ENCODE measurements at places on chromosomes 7 and 10.

DNA sequence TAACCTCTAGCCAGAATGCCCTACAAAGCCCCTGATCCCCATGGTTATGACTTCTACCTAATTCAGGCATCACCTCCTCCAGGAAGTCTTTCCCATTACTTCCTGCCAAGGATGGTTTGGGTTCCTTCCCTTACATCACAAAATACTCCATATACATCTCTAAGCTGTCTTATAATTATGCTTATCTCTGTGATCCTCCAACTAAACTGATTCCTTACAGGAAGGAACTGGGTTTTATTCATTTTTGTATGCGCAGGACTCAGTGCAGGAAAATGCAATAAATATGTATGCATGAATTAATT, 41.3 kb downstream of the PIP4K2A start:
- DNase-seq, result no peak

DNA sequence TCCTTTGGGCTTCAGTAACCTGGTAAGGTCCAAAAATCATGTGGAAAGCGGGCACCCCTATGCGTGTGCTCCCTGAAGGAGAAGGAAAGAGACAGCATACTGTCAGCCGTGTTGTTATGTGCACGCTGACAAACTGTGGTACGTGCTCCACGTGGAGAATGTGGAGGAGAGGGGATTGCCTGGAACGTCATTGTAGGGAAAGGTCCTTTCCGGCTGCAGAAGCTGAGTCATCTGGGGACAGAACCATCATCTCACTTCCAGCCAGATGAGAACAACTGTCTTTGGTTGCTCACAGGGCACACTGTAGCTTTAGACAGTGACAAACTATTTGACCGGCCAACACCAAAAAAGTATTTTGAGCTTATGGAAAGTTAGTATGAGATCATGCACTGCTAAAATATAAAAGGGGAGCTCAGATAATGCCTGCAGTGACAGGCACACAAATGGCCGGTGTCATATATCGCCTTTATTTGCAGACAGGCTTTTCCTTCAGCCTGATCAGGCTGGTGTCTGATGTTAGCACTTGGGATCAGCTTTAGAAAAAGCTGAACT, 38.8 kb upstream of the GRB10 start:
- no peak for DNase-seq

DNA sequence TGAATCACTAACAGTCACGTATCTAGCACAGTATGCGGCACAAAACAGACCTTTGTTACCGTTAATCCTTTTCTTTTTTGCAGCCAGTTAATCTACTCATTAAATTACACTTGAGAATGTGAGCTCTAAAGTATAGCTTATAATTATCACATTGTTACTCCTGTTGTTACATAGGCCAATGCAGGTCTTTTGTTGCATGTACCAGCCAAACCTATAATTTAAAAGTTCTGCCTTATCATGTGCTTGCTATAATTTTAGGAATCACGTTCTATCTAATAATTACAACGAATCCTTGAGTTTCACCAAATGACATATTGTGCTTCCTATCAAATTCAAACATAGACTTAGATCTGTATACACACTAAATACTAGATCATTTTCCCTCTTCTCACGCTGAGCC, 245.1 kb downstream of the DGKI start:
- no peak for DNase-seq

DNA sequence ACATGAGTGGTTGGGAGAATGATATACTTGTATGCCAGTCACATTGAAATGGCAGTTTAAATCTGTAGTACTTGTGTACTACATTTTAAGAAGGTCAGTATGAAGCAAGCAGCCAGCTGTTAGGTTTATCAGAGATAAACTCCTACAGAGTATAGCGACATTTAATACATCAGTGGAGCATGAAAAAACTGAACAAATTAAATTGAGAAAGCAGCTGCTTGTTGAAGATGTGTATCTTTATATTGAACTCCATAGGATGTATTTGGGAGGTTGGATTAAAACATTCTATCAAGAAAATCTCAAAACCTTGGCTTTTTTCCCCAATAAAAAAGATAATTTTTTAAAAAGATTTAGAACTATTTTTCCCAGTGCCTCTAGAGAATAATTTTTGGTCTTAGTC, 47.8 kb downstream of the PHF14 start:
- DNase-seq, result no peak

GRCh38 chr10:34889004-34889869, 74.1 kb upstream of the PARD3 start:
- no peak for DNase-seq

- DNase-seq, result no peak
Observed at GRCh38 chr10:8338177-8338766, 283.8 kb downstream of the GATA3 start.

- DNase-seq, result no peak
Observed at GRCh38 chr7:105524840-105525239, 2.8 kb upstream of the PUS7 start.

- DNase-seq, result no peak
Observed at GRCh38 chr7:121416533-121416932, 20.4 kb upstream of the FAM3C start.

- no peak for DNase-seq
Observed at GRCh38 chr7:82605247-82605864, 161.8 kb upstream of the CACNA2D1 start.

DNA sequence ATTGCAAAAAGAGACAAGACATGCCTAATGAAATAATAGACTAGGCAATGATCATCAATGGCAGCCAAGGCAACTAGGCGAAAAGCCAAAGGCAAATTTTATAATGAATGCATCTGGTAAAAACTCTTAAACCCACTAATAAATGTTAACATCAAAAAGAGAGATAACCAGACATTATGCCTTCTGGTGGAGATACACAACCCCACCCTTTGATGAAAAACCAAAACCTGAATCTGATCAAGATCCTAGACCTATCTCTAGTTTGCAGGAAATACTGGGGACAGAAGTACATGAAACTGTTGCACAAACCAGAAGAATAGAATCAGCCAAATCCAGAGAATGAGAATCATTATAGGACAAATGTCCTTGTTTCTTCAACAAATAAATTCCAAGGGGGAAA, 22.0 kb upstream of the GSAP start:
- DNase-seq, result no peak

DNA sequence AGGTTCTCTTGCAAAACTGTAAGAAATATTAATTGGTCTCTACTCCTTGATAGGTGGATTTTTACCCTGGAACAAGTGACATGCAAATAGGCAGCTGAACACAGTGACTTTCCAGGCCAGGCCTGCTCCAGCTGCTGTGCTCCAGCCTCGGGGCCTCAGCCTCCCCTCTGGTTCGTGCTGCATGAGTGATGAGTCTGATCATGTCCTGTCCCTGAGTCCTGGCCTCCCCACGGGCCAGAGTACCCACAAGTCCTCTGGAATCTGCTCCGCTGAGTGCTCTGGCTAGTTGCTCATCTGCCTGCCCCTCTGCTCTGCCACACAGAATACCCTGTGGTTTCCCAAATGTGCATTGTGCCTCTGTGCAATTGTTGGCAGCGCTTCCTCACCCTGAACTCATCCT, 80.1 kb upstream of the PDZD8 start:
- no peak for DNase-seq

GRCh38 chr7:120876922-120877321, 19.0 kb upstream of the TSPAN12 start:
- DNase-seq, result no peak

DNA sequence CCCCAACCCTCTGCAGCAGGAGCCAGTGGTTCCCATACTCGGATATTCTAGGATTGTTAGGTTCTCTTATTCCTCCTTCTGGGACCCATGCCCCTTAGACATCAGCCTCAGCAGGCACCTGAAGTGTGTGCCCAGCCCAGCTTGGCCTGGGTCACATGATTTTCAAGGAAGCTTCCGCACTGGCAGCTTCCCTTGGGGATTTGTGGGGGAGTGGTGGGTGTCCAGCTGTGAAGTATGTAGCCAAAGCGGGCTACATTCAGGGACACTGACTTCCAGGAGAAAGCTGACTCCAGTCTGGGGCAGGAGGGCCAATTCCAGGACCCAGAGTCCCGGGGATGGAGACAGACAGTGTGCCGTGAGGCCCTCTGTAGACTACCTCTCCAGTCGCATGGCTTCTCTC, 1.3 kb downstream of the LDB1 start:
- DNase-seq, result no peak

- no peak for DNase-seq
Observed at GRCh38 chr10:43854007-43854406, 205.3 kb upstream of the ZNF32 start.

- no peak for DNase-seq
Observed at GRCh38 chr7:136489808-136490207, 378.6 kb upstream of the CHRM2 start.

- no peak for DNase-seq
Observed at GRCh38 chr7:88566162-88566729, 193.3 kb upstream of the ZNF804B start.

GRCh38 chr10:59623133-59624121, 86.2 kb downstream of the SLC16A9 start:
- no peak for DNase-seq

GRCh38 chr7:93226310-93226709, at the start of gene HEPACAM2:
TSS of gene HEPACAM2 (minus strand) at chr7:93226469.
- no peak for DNase-seq

DNA sequence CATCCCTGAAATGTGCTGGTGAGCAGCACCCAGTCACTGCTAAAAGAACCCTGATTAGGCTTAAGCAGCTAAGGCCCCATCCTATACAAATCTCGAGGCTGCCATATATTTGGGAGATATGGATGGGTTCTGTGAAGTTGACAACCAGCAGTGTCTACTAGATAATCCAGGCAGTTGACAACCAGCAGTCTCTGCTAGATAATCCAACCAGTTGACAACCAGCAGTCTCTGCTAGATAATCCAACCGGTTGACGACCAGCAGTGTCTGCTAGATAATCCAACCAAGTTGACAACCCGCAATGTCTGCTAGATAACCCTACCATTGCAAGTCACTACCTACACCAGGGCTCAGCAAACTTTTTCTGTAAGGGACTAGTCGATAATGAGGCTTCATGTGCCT, 58.3 kb upstream of the KDM7A start:
- no peak for DNase-seq

DNA sequence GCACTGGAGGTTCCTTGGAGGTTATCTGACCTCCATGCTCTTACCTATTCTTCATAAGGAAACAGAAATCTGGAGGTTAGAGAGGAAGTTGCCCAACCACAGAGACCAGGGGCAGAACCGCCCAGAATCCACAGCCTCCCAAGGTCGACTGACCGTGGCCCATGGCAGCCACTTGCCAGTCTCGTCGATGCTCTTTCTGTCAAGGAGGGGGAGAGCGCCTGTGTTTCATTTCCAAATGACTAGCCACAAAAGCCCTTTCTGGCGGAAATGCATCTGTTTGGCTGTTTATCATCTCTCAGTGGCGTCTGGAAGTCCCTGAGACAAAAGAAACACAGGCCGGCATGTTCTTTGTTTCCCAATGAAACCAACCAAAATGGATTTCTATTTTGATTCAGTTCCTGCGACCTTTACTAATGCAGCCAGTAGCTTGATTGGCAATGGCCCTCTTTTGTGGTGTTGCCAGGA, 2.9 kb downstream of the RAMP3 start:
- no peak for DNase-seq

GRCh38 chr7:79211724-79212123, 241.7 kb downstream of the MAGI2 start:
- no peak for DNase-seq

GRCh38 chr7:28976022-28976421, 17.9 kb upstream of the TRIL start:
- DNase-seq, result no peak

GRCh38 chr7:97119747-97120146, 2.2 kb downstream of the SDHAF3 start:
- no peak for DNase-seq

GRCh38 chr7:16027396-16027795, 340.9 kb upstream of the MEOX2 start:
- DNase-seq, result no peak

GRCh38 chr7:23333671-23334246, 34.6 kb downstream of the MALSU1 start:
- DNase-seq, result no peak

DNA sequence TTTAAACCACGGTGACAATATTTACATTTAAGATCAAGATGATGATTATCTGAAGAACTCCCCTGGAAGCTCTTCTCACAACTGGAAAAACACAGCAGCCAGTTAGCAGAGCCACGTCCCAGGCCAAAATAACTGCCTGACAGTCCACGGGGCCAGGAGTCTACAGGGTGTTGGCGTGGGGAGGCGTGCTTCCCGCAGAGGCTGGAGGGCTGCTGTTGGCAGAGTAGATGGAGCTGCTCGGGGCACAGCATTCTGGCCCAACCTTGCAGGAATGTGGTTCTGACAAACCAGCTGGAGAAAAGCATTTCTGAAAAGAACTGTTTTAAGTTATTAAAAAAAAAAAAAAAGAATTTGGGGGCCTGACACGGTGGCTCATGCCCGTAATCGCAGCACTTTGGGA, 177.9 kb downstream of the EBF3 start:
- DNase-seq, result no peak

- DNase-seq, result no peak
Observed at GRCh38 chr7:142418326-142418725, 160.5 kb upstream of the PRSS58 start.

DNA sequence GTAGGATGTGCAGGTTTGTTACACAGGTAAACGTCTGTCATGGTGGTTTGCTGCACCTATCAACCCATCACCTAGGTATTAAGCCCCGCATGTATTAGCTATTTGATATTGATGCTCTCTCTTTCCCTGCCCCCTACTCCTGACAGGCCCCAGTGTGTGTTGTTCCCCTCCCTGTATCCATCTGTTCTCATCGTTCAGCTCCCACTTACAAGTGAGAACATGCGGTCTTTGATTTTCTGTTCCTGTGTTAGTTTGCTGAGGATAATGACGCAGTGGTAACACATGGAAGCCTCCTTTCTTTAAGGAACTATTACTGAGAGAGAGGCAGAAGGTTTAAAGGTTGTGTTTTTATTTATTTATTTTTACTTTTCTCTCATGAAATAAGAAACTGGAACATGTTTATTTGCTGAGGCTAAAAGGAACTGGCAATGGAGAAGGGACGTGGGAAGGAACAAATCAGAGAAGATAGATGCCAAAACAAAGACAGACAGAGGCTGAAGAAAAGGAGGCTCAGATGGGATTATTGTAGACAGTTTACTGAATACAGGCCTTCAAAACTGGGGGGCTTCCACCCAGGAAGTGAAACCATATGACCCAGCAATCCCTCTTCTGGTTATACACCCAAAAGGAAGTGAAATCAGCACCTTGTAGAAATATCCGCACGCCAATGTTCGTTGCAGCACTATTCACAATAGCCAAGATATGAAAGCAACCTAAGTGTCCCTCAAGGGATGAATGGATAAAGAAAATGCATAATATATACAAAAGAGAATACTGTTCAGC, 556.3 kb downstream of the GRM8 start:
- no peak for DNase-seq

GRCh38 chr10:127254276-127254675, 57.9 kb upstream of the INSYN2A start:
- no peak for DNase-seq

DNA sequence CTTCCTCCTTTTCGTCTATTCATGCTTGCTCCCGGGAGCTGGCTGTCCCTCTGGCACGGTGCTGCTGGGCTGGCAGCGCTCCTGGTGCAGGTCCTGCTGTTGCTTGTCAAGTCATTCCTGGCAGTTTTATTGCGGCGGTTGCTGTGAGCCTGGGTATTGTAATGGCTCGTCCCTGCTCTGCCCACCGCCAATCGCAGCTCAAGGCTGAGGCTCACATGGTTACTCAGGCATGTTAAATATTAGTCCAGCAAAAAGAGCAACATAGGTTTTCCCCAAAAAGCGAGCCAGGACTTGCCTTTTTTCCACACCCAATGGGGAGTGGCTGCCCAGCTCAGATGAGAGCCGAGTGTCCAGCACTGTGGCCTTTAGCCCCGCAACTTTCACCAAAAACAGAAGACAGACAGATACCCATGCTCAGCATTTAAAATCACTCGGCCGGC, 492.9 kb upstream of the FOXK1 start:
- no peak for DNase-seq
